ENCODE measurements at places on chromosomes 1 and 21.

GRCh38 chr1:230356190-230356589 is 69.9 kb downstream of the PGBD5 start:
- DNase-seq = no peak

DNA sequence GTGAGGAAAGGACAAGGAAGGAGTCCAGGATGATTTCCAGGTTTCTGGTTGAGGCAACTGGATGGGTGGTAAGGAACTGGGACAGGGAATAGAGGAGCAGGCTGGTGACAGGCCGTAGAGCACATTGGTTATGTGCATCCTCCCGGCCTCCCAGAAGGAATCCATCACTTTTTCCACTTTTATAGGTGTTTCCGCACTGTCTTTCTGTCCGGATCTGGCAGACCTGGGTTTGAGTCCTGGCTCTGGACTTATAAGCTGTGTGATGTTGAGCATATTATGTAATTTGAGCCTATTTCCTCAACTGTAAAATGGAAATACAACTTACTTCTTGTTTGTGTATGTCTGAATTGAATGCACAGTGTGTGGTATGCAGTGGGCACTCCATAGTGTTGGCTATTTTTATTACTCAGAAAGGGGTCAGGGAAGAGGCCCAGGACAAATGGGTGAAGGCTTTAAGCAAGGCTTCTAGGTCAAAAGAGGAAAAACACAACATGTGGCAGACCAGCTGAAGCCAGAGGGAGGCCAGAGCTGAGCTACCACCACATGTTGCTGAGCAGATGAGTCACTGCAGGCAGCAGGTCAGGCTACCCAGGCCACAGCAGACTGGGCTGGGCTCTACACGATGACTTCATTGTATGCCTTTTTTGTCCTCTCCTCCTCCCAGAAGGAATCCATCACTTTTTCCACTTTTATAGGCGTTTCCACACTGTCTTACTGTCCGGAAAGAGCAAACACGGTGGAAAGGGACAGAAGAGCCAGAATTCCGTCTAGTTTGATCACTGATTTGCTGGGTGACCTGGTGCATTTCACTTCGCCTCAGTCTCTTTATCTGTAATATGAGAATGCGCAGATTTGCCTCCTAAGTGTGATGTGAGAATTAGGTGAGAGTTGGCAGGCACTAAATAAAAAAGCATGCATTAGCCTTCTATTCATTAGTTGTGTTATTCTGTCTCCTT is 791 bp upstream of the MAST2 start:
- no peak for DNase-seq

DNA sequence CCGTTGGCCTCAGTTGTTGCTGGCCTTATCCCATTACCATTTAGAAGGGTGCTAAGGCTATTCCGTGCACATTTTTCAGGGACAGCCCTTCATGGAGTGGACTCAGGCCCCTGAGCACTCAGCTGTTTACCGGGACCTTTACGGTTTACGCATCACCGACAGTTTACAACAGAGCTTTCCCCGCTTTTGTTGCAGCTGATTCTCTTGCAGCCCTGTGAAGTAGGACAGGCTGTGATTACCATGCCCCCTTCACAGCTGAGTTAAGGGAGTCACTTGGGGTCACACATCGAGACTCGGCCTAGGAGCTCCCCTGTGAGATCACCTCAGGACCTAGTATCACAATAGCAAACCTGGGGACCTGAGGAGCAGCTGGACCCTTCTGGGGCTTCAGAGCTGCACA is 41.9 kb downstream of the PTPRF start:
- DNase-seq = no peak

GRCh38 chr1:67704351-67704750 is 19.4 kb downstream of the GADD45A start:
- DNase-seq = no peak

- DNase-seq = no peak
Observed at GRCh38 chr1:34354367-34354766, 177.7 kb downstream of the C1orf94 start.

GRCh38 chr21:44298301-44298700 is 1.6 kb upstream of the PFKL start:
- DNase-seq = no peak

Data from cortex of kidney (tissue), 1 donor.